ENCODE measurements at places on chromosomes 4 and X.

DNA sequence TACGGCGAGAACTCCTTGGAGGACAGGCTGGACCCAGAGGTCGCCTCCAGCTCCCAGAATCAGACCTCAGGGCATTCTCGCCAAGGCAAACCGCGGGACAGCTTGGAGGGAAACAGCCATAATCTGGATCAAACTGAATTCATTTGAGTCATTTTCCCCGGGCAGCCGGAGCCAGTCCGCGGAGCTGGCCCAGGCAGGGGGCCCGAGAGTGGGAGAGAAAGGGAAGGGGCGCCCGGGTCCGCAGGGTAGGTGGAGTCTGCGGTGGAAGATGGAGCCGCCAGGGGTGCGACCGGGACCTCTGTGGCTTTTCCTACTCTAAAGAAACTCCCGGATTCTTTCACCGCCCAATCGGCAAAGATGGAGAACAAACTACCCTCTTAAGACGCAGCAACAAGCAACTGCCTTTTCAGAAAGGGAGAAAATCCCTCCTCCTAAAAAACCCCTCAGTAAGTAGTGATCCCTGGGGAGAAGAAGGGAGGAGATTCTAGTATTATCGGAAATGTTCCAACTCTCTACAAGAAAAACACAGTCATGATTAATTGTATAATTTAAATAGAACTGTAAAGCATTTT, 5.2 kb downstream of the NKX3-2 start:
- no peak for DNase-seq

DNA sequence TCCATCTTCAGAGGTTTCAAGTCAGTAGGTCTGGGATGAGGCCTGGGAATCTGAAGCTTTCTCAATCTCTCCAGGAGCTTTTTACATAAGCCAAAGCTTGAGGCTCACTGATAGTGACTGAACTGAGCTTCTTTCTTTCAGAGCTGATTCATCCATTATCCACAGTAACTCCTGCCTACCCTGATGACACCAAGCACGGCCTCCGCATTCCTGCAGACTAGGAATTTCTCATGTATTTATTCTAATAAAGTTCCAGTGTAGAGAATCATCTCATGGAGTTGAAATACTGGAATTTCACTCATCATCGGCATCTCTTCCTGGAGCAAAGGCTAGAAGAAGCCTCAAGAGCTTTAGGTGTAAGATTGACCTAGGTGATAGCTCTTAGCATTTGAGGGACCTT, 12.1 kb upstream of the DCTD start:
- DNase-seq: no peak

DNA sequence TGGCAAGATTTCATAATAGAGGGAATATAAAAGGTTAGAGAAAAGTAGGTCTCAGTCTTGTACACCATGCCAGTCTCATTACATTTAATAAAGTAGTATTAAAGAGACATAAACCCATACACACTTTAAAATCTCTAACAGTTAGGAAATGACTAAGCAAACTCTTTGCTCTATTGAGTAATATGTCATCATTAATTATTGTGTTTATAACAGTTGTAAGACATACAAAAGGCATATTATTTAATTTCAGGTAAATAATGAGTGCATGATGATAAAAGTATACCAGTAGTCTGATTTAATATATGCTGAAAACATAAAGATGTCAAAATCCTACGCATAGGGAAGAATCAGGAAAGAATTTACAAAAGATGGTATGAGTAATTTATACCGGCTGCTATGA, 31.0 kb upstream of the FGG start:
- DNase-seq: no peak

- no peak for DNase-seq
These were observed 69.1 kb upstream of the HPGD start for GRCh38 chr4:174591243-174592021.

- DNase-seq: no peak
These were observed 42.0 kb upstream of the PRKG2 start for GRCh38 chr4:81257021-81257420.

DNA sequence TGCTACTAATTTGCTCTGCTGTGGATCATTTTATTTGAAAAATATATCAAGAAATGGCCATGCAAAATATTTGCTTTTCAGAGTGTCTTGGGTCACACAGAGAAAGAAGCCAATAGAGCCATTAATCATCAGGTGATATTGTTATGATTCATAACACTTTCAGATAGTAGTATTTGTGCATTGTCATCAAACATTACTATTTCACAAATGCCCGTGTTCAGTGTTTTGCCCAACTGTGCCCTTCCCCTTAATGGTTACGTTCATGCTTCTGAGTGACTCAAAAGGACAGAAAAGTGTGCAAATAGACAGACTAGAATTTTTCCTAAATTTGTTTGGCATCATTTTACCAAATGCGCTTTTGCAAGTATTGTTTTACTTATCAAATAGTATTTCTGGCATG, 46.5 kb downstream of the PHOX2B start:
- no peak for DNase-seq

GRCh38 chrX:17323397-17323796, 51.6 kb upstream of the NHS start:
- DNase-seq: no peak

DNA sequence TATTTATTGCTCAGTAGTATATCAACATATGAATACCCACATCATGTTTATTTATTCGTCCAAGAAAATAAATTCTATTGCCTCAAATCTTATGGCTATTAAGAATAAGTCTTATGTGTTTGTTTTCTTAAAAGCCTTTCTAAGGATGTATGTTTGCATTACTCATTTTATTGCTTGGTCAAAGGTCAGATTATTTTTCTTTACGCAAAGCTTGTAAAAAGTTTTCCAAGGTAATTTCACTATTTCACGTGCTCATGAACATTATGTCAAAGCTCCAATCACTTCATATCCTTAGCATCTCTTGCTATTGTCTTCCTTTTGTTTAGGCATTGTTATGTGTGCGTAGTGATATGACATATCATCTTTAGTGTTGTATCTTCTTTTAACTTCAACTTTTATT, 258.5 kb upstream of the FSTL5 start:
- DNase-seq: no peak

- peak; percentile 18 for DNase-seq
These were observed 37.4 kb upstream of the DHRSX start for GRCh38 chrX:2538031-2538757.

GRCh38 chr4:172125443-172125842, 312.2 kb downstream of the GALNTL6 start:
- no peak for DNase-seq

- DNase-seq: no peak
These were observed 12.1 kb downstream of the LAMP2 start for GRCh38 chrX:120456973-120457372.

DNA sequence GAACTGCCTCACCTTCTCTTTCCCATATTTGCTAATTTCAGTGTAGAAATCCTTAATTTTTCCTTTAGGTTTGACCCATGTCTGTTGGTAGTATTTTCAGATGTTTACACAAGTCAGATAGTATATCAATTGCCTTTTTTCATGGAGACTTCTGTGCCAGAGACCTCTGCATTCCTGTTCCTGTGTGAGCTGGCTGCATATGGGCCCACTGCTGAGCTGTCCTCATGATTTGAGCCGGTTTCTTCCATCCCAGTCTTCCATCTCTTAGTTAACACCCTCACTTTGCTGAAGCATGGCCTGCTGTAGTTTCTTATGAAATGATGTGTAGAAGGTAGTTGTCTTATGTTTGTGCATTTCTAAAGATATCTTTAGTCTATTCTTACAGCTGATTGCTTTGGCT, 40.0 kb downstream of the CDS1 start:
- no peak for DNase-seq

DNA sequence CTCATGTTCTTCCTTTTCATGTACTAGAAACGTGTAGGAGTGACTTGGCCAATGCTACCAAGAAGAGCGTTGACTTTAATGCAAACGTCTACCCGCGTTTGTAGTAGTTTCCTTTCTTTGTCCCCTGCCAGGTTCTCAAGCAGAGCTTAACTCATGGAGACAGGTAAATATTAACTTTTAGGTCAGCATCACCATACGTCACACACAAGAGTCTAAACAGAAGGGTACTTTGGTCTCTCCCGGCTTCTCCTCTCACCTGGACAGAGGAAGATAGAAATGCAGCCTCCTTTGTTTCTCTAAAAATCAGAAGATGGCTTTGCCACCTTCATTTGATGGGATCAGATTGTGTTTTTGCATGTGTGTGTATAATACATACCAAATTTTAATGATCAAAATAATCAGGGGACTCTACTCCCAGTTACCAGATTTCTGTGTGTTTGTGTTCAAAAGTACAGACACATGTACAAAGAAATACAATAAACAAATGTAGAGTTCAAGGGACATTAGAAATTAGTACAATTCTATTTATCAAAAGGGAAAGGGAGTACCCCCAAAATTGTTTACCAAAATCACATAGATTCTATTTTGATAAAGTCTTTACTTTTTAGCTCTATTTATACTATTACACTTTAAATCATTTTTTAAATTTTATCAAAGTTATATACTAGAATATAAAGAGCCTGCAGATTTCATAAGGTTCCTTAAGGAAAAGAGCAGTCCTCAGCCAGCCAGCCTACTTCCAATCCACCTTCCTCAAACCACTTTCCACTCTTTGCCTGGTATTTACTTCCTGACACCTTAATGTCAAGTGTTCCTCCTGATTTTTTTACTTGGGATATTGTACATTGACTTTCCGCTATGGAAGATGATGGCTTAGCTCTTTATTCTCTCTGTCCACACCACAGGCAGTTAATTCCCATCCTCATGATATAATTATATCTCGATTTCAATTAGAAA, 195.5 kb downstream of the RELL1 start:
- DNase-seq: no peak

- no peak for DNase-seq
These were observed 39.8 kb downstream of the RAB33A start for GRCh38 chrX:130211415-130212186.

DNA sequence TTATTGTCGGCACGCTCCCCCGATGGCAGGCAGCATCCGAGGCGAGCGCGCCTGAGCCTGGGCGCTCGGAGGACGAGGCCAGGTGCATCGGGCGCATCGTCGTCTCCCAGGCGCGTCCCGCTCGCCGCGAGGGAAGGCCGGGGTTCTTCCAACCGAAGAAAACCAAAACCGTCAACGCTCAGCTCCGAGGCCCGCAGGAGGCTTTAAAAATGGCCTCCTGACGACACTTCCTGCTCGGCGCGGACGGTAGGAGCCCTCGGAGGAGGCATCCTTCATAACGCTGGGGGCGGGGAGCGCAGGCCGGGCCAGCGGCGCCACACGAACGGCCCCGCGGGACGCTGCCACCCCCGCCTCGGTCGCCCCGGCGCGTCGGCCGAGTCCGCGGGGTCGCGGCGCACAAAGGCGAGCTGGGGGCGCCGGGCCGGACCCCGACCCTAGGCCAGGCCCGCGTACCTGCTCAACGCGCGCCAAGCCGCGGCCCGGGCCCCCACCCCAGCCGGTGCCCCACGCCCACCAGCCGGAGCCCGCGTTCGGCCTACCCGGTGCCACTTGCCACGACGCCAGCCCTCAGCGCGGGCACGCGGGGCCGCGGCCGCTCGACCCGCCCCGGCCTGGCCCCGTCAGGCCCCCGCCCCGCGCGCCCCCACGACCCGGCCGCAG, 501 bp downstream of the ZNF518B start:
- peak; percentile 34 for DNase-seq

GRCh38 chr4:19051831-19052230, 1030.3 kb upstream of the LCORL start:
- DNase-seq: no peak

DNA sequence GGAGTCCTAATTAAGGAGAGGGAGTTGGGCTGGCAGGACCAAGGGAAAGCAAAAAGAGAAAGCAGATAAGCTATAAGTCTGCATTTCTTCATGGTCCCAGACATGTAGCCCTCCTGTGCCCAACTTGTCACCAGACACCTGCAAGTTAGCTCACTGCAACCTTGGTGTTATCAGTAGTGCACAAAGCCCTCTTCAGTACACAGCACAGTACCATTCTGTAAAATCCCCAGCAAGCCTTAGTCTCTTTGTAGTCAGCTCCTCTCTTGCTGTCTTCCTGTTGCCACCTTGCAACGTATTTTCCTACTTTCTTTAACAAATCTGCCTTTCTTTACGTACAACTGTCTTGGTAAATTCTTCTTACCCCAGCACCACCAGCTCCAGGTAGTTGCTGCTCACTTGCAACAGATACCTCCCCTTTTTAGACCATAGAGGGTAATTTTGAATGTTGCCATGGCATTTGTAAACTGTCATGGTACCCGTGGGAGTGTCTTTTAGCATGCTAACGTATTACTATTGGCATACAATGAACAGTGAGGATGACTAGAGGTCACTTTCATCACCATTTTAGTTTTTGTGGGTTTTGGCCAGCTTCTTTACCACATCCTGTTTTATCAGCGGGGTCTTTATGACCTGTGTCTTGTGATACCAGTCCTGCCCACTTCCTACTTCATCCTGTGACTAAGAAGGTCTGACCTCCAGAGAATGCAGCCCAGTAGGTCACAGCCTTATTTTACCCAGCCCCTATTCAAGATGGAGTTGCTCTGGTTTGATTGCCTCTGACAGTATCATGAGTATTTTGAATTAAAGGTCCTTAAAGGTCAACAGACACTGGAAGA, 28.3 kb upstream of the AP1S2 start:
- DNase-seq: no peak

GRCh38 chrX:129403974-129404669, 119.2 kb downstream of the SMARCA1 start:
- no peak for DNase-seq

- DNase-seq: peak; percentile 39
These were observed 327.7 kb upstream of the F9 start for GRCh38 chrX:139202742-139203420.

Measured in neural crest cell (in vitro differentiated cells).